ENCODE measurements at places on chromosomes 2 and 18. TPM values are rescaled to one million over a fixed set of nuclear protein-coding genes. Genes with fewer than 3 reads are reported as not detected.

GRCh38 chr2:160568856-160569255 is 75.2 kb upstream of the RBMS1 start:
- peaks cover 6% of the 10 kb centered on the region for H3K4me1 ChIP-seq
- DNase-seq, result no peak
- H3K36me3 ChIP-seq, result no peaks in the 10 kb centered on the region
- no peaks in the 10 kb centered on the region for H3K27me3 ChIP-seq

DNA sequence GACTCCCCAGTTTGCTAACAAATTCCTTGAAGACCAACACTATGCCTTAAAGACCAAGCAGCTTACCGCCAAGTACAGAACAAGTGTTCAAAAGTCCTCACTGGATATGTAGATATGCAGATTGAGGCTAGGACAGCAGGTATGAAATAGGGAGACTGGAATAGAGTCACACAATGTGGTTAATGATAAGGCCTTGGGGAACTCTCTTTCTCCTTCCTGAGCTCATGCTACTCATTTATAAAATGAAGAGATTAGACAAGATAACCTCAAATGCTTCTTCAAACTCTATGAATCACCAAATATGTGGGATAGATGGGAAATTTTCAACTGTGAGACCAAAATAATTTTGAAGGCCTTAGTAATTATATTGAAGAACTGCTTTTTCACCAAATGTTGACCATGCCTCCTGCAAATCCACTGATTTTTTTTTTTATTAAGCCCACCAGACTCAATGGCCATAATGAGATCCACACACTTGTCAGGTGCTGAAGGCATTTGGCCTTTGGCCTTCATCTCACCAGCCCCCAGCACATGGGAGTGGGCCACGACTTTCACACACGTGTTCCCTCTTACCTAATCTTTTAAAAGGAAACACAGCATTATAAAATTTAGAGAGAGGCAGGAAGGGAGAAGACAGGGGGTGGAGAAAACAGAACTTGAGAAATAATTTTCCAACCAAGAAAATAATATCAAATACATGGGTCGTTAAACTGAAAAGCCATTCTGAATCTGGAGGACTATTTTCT is 181.5 kb downstream of the EN1 start:
- H3K4me3 ChIP-seq, result no peak overlapping the region
- H3K27me3 ChIP-seq, result no peaks in the 10 kb centered on the region
- DNase-seq, result no peak
- H3K27ac ChIP-seq, result no peak overlapping the region

- peaks cover 20% of the 10 kb centered on the region for H3K27me3 ChIP-seq
- H3K4me1 ChIP-seq, result peaks cover 9% of the 10 kb centered on the region
- no peak overlapping the region for H3K4me3 ChIP-seq
- no peak overlapping the region for H3K27ac ChIP-seq
- DNase-seq, result no peak
Observed at GRCh38 chr2:130759906-130760753, 4.8 kb downstream of the AMER3 start.

DNA sequence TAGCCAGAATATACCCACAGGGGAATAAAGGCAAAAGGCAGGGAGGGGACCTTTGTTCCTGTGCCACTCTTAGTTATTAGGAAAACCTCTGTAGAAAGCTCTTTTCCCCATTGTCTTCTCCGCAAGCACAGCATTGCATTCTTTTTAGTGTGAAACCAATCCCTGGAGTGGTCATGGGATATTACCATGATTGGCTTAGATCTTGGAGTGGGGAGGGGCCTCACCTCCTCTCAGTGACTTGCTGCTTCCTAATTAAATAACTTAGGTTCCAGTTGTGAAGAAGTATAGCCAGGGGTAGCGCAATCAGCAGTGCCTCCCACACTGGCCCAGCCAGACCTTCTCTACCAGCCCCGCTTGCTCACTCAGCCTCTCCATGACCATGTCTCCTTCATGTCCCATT is 49.9 kb upstream of the AFF3 start:
- H3K36me3 ChIP-seq, result no peaks in the 10 kb centered on the region
- peaks cover 47% of the 10 kb centered on the region for H3K4me1 ChIP-seq
- peak; percentile 47 for DNase-seq
- H3K27ac ChIP-seq, result peak overlapping the region; percentile 81

- H3K4me3 ChIP-seq, result no peak overlapping the region
- H3K4me1 ChIP-seq, result no peaks in the 10 kb centered on the region
- H3K27ac ChIP-seq, result no peak overlapping the region
Observed at GRCh38 chr18:3819961-3820360, 370.0 kb downstream of the TGIF1 start.

DNA sequence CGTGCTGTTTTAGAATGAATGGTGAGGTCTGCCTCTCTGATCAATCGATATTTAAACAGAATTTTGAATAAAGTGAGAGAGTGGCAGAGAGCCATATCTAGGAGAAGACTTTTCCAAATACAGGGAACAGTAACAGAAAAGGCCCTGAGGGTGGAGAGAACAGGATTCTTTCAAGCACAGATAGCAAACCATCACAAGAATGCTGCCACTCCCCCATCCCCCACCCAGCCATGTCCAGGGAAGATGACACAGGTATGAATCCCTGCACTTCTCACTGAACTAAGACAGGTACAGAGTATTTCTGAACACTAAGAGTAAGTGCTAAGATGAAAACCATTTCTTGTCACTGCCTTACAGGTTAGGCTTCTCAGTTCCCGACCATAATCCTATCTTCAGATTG is 23.6 kb downstream of the LRATD1 start:
- no peaks in the 10 kb centered on the region for H3K27me3 ChIP-seq
- H3K27ac ChIP-seq, result no peak overlapping the region
- no peak overlapping the region for H3K4me3 ChIP-seq
- H3K4me1 ChIP-seq, result no peaks in the 10 kb centered on the region

GRCh38 chr18:75364512-75365253 is 62.8 kb downstream of the SMIM21 start:
- H3K27me3 ChIP-seq, result no peaks in the 10 kb centered on the region
- H3K4me3 ChIP-seq, result no peak overlapping the region
- no peak overlapping the region for H3K27ac ChIP-seq
- no peaks in the 10 kb centered on the region for H3K36me3 ChIP-seq
- no peaks in the 10 kb centered on the region for H3K4me1 ChIP-seq

GRCh38 chr18:33656889-33657448 is 79.0 kb downstream of the ASXL3 start:
- H3K27me3 ChIP-seq, result no peaks in the 10 kb centered on the region
- no peak overlapping the region for H3K4me3 ChIP-seq
- no peaks in the 10 kb centered on the region for H3K4me1 ChIP-seq
- no peak for DNase-seq
- H3K36me3 ChIP-seq, result no peaks in the 10 kb centered on the region

DNA sequence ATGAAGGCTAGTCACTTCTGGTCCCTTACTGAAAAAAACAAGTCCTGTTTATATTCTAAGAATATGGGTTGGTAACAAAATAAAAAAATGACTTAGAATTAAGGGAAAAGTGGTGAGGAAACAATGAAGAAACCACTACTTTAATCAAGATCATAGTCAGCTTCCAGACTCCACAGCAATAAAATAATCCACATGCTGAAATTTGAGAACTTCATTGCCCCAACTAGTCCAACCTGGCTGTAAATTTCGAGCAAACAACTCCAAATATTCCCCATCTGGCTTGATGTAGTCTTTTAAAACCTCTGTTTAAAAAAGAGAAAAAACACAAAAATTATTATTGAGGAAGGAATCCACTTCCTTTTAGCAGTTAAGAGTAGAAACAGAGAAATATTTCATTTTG is 32.5 kb downstream of the METTL4 start:
- no peaks in the 10 kb centered on the region for H3K4me1 ChIP-seq
- no peaks in the 10 kb centered on the region for H3K36me3 ChIP-seq
- H3K27ac ChIP-seq, result no peak overlapping the region
- no peaks in the 10 kb centered on the region for H3K27me3 ChIP-seq
- DNase-seq, result no peak
- no peak overlapping the region for H3K4me3 ChIP-seq

DNA sequence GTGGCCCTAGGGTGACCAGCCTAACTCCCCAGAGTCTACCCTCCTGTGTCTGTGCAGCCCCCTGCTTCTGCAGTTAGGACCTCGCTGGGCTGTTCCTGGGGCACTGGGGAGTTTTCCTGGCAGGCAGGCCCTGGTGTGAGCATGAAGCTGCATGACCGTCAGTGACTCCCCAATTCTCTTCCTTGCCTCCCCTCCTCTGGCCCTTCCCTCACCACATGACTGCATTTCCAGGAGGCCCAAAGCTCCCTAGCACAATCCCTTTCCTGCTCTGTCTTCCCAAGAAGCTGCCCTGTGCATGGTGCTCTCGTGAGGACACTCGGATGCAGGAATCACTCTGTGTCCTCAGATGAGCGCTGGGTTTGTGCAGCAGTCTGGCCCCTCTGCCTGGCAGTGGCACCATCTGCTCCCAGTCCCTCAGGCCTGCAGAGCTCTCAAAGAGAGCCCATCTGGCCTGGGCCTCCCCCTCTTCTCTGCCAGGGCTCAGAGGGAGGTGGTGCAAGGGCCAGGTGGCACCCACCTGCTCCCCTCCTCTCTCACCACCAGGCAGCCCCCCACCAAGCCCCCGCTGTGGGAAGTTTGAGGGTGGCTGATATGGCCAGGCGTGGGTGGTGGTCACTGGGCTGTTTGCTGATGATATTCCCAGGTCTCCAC is 125.6 kb upstream of the HS6ST1 start:
- no peak for DNase-seq
- no peak overlapping the region for H3K4me3 ChIP-seq
- H3K27me3 ChIP-seq, result no peaks in the 10 kb centered on the region
- H3K27ac ChIP-seq, result no peak overlapping the region
- H3K36me3 ChIP-seq, result no peaks in the 10 kb centered on the region

- no peaks in the 10 kb centered on the region for H3K4me1 ChIP-seq
- no peaks in the 10 kb centered on the region for H3K36me3 ChIP-seq
- H3K27me3 ChIP-seq, result no peaks in the 10 kb centered on the region
- no peak for DNase-seq
- H3K27ac ChIP-seq, result no peak overlapping the region
- no peak overlapping the region for H3K4me3 ChIP-seq
Observed at GRCh38 chr18:52612406-52612805, 272.4 kb downstream of the DCC start.

GRCh38 chr2:231935207-231935524 is 9.0 kb upstream of the NPPC start:
- H3K27ac ChIP-seq, result no peak overlapping the region
- H3K36me3 ChIP-seq, result no peaks in the 10 kb centered on the region
- DNase-seq, result no peak
- H3K4me1 ChIP-seq, result no peaks in the 10 kb centered on the region
- H3K4me3 ChIP-seq, result no peak overlapping the region
- H3K27me3 ChIP-seq, result no peaks in the 10 kb centered on the region

DNA sequence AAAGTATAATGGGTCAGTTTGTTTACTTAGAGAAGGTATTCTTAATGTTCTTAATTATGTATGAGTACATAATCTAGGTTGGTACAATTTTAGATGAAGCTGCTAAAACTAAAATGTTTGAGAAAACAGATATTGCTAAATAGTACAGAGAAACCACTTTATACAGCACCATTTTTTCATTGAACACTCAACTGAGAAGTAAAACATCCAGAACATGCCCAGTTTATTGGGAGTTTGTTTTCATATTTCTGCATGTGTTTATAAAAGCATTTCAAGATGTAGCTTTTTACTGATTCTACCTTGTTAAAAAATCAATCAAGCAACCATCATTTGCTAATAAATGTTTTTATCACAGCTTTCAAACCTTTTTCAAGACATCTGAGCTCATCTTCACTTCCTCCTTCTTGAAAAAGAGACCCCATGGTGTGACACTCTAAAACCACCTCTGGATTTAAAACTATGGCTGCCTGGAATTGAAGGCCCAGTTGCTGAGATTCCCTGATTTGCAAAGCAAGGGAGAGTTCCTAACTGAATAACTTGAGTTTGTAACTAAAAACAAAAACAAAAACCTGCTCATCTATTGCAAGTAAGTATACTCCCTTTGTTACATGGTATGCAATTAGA is 585.9 kb downstream of the ZEB2 start:
- no peaks in the 10 kb centered on the region for H3K36me3 ChIP-seq
- H3K27me3 ChIP-seq, result no peaks in the 10 kb centered on the region
- H3K27ac ChIP-seq, result peak overlapping the region; percentile 83

GRCh38 chr18:77203071-77203470 is 46.6 kb upstream of the GALR1 start:
- no peak overlapping the region for H3K4me3 ChIP-seq
- no peak overlapping the region for H3K27ac ChIP-seq

DNA sequence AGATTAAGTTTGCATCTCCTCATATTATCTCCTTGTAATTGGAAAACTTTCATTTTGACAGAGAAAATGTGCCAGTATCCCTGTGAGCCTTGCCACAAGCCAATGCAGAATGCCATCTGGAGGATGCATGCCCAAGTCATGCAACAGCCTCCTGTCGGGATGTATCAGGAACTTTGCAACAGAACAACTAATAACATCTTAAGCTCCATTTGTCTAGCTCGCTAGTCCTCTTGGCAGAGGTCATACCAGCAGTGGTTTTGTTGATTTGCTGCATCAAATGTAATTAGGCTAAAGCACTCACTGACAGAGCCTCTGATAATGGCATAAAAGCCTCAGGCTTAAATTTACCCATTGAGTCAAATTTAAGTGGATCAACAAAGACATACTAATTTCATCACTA is 125.8 kb downstream of the UBE2E3 start:
- no peak overlapping the region for H3K27ac ChIP-seq
- H3K4me1 ChIP-seq, result no peaks in the 10 kb centered on the region
- DNase-seq, result no peak

GRCh38 chr2:121925466-121925865 is 170.0 kb downstream of the TSN start:
- H3K36me3 ChIP-seq, result no peaks in the 10 kb centered on the region
- no peak for DNase-seq
- no peak overlapping the region for H3K4me3 ChIP-seq
- no peaks in the 10 kb centered on the region for H3K27me3 ChIP-seq

DNA sequence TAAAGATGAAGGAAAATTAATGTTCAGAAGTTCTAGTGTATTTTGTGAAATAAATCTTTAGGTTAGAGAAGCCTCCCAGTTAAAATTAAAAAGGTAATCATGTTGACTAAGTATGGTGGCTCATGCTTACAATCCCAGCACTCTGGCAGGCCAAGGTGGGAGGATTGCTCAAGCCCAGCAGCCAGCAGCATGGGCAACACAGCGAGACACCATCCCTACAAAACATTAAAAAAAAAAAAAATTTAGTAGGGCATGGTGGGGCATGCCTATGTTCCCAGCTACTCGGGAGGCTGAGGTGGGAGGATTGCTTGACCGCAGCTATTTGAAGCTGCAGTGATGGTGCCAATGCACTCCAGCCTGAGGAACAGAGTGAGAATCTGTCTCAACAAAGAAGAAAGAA is 17.9 kb downstream of the XPO1 start:
- H3K27me3 ChIP-seq, result no peaks in the 10 kb centered on the region
- no peak overlapping the region for H3K27ac ChIP-seq
- no peaks in the 10 kb centered on the region for H3K4me1 ChIP-seq
- no peak for DNase-seq

The AMER3 gene
- total RNA-seq, result not detected

The YES1 gene
- 67.6 TPM for total RNA-seq

The ALPP gene
- total RNA-seq, result 4.8 TPM

The IL36B gene
- total RNA-seq, result not detected

The CXCR1 gene
- total RNA-seq, result 11.6 TPM

The KCNJ3 gene
- not detected for total RNA-seq

Data from upper lobe of left lung (tissue), 6 donors.